Motor neuron (in vitro differentiated cells): ENCODE measurements at places on chromosomes 3 and 15. TPM values are rescaled to one million over a fixed set of nuclear protein-coding genes. Genes with fewer than 3 reads are reported as not detected.

C3orf22 gene
- not detected in 2 replicates for total RNA-seq

FGD5 gene
- 20.7 and 41.1 TPM in 2 replicates for total RNA-seq

STRIT1 gene
- not detected in 2 replicates for total RNA-seq

SLMAP gene
- 27.4 and 28.4 TPM in 2 replicates for total RNA-seq

ANKUB1 gene
- 0.68 and 1.00 TPM in 2 replicates for total RNA-seq

ASB14 gene
- total RNA-seq: 0.66 and 0.75 TPM in 2 replicates

ZNF619 gene
- total RNA-seq: 5.3 and 5.9 TPM in 2 replicates

SH3GL3 gene
- total RNA-seq: 3.7 and 5.2 TPM in 2 replicates

SI gene
- total RNA-seq: not detected in 2 replicates

HHLA2 gene
- total RNA-seq: 0.15 and 0.16 TPM in 2 replicates

ZIC1 gene
- 11.5 and 12.9 TPM in 2 replicates for total RNA-seq

SLC28A1 gene
- 0.14 and 0.68 TPM in 2 replicates for total RNA-seq

KLHL6 gene
- total RNA-seq: 0.37 and 0.73 TPM in 2 replicates

NTRK3 gene
- total RNA-seq: 5.8 and 6.9 TPM in 2 replicates

FSTL1 gene
- total RNA-seq: 10.6 and 12.5 TPM in 2 replicates

ADGRG7 gene
- total RNA-seq: not detected in 2 replicates

IMPG2 gene
- 0.78 and 0.95 TPM in 2 replicates for total RNA-seq
